ENCODE measurements at places on chromosomes 4 and X.

DNA sequence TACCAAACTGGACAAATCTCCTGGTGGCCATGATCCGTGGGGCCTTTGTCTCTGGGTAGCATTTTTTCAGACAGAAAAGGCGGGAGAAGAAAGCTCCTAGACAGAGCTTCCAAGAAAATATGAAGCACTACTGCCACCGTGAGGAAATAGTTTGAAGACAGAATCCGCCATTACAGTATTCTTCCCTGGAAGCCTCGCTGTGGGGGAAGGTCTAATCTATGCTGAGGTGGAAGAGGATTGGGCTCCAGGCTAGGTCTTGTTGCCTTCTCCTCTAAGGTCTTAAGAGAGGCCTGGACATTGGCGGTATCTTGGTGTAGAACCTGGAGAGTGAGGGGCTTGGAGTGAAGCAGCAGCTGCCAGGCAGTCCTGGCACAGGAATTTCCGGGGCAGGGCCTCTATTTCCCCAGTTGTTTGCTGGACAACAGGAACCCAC is 218.9 kb downstream of the OR13H1 start:
- DNase-seq = no peak

- DNase-seq = no peak
Measured at GRCh38 chr4:15809058-15809457, 30.9 kb downstream of the CD38 start.

GRCh38 chr4:26751004-26751403 is 109.6 kb upstream of the STIM2 start:
- DNase-seq = no peak

DNA sequence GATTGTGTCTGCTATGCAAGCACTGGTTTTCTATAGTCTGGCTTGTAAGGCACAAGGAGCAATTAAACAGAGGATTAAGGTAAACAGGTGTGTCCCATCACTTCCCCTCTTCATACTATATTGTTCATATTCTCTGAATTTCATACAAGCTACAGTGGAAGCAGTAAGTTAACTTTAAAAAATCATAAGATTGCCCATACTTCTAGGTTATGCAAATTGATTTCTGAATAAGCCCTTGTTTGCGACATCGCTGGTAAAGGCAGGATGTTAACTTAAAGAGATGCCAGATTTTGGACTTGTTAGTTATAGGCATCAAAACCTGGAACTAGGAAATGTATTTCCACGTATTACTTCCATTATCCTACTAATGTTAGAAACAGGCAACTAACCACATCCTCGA is 1.0 kb upstream of the TMEM131L start:
- no peak for DNase-seq

DNA sequence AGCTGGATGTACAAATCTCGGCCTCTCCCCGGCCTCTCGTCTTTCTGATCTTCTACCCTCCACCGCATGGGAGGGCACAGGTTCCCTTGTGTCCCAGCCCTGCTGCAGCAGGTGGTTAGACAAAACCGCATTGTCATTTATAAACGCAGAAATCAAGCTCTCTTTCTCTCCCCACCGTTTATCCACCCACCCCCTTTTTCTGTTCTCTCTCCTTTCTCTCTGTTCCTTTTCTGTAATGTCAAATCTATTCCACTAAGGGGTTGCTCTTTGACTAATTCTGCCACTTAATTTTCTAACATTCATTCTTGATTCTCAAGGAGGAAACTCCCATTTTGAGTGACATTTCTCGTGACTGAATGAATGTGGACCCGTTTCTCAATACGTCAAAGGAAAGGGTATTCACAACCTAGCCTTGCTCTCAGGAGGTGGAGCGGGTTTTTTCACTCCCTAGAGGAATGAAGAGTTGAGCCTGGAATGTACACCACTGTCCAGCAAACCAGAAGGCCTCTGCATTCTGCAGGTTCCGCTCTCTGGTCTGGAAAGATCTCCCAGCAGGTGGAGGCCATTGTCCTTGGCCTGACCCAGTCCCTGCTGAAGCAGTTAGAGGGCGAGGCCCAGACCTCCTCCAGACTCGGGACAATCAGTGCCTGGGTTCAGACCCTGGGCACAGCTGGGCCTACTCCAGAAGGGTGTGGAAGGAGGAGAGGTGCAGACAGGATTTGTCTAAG is 70.9 kb upstream of the ENPP6 start:
- DNase-seq = no peak

DNA sequence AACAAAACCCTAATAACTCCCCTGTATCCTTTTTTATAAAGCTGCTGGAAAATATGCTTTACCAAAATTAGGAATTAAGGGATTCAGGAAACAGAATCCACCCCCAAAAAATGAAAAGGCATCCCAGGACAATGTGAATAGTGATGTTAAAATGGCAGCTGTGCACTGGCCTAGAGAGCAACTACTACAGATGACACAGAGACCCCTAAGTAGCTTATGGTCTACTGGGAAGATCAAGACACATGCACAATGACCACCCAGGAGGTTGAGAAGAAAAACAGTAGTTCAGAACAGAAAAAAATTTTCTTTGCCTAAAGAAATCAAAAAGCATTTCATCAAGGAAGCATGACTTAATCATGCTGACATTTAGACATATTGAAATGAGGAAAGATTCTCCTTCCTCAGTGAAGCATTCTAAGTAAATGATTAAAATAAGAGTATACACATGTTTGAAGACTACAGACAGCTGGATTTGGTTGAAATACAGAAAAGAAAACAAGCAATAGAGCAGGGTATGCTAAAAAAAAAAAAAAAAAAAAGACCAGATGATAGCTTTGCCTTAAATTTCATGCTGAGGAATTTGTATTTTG is 117.3 kb downstream of the WDFY3 start:
- no peak for DNase-seq

DNA sequence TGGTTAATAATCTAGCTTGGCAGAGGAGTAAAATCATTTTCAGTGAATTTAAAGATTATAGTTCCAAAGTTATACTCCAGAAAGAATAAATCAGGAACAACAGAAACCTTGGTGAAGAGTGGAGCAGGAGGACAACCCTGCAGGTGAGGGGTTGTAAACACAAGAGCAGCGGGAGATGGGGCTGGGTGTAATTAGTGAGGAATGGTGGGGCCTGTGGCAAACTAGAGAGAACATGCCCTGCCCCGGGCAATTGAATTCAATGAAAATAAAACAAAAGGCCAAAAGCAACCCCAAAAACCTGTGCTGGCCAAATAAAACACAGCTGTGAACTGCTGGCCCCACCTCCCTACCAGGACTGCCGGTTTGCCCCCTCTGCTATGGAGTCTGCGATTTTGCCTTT is 325.2 kb downstream of the NR3C2 start:
- DNase-seq = no peak

- no peak for DNase-seq
Measured at GRCh38 chr4:99166544-99166943, 22.4 kb upstream of the ADH4 start.

DNA sequence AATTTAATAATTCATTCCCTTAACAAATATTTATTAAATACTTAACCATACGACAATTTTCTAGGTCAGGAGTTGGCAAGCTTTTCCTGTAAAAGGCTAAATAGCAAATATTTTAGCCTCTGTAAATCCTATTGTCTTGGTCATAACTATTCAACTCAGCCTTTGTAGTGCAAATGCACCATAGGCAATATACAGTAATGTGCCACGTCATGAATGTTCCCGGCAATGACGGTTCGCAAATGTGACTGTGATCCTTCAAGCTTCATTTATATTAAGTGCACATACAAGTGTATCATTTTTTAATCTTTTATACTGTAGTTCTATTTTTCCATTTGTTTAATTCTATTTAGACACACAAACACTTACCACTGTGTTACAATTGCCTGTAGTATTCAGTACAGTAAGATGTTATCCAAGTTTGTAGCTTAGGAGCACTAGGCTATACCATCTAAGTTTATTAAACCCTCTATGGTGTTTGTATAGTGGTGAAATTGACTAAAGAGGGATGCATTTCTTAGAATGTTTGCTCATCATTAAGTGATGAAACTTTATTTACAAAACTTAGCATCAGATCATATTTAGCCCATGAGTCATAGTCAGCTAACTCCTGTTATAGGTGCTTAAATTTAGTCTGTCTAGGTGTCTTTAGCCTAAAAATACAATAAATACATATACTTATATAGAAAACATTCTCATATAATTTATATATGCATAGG is 553.6 kb downstream of the STPG2 start:
- DNase-seq = no peak

- DNase-seq = no peak
Measured at GRCh38 chrX:114905251-114905650, 112.2 kb downstream of the IL13RA2 start.

GRCh38 chr4:38782452-38783108 is at the start of gene TLR10:
TSS of gene TLR10 (minus strand) at chr4:38782990. CDS start at chr4:38775590, 7,400 bp downstream.
- DNase-seq = no peak

DNA sequence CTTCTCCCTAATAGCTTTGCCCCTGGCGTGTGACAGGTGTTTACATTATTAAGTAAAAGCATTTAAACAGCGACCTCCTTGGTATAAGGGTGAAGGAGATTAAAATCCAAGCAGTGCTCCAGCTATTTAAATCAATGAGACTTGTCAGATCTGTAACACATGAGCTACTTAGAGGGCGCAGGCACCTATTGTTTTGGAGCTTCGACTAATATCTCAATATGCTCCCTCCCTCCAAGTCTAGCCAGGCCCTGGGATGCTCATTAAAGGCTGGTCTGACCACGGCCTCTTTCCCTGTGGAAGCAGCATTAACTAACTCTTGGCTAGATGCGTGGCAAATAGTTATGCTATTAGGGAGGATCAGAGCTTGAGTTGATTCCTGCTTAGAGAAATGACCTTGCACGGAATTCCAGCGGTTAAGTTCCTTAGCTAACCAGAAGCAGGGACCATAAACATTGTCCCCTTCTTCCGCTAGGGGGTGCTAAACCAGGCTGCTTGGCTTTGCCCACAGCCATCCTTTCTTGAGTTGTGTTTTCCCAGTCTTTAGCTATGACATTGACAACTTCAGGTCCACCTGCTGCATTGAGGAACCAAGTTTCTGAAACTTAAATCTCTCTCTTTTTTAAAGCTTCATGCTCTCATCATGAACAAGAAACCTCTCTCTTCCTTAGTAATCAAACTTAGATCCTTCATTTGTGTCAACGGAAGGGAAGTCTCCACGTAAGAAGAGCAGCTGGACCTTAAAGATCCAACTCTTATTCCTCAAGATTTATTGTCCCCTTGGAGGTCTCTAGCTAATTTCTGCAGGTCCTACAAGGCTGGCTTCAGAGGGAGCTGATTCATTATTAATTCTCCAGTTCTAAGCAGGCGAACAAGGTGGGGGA is 80.7 kb upstream of the IGFBP7 start:
- no peak for DNase-seq

DNA sequence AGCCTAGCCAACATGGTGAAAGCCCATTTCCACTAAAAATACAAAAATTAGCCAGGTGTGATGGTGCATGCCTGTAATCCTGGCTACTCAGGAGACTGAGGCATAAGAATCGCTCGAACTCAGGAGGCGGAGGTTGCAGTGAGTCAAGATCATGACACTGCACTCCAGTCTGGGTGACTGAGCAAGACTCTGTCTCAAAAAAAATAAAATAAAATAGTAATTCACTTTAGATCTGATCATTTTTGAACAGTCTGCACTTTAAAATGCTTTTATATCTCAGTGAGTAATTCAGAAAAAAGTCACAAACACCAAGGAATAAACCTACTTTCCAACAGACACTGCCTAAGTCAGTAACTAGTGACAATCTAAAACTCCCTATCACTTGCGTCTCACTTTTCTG is 25.6 kb upstream of the CORIN start:
- DNase-seq = no peak

DNA sequence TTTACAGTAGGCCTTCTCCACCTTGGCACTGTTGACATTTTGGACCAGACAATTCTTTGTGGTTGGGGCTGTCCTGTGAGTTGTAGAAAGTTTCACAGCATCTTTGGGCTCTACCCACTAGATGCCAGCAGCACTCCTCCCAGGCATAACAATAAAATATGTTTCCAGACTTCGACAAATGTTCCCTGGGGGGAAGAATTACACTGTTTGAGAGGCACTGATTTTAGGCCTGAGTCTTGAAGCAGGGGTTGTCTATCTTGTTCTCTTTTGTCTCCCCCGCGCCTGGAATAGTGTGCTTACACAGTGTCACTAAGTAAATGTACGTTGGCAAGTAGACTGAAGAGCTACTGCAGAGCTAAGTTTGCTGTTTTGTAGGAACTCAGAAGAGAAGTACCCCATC is 254.4 kb upstream of the BOD1L1 start:
- no peak for DNase-seq

DNA sequence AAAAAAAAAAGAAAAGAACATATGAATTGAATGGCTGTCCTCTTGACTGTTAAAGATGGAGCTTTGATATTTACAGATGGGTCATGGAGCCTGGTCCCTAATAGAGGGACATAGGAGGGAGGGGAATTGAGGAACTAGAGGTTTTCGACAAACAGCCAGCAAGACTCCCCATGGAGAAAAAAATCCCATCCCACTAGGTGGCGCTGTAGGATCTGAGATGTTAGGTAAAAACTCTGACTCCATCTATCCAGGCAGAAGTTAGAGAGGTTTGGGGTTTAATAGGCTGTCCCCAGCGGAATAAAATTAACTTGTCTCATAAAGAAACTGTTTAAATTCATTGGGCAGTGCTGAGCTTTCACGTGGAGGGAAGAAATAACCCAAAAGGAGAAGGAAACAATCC is 45.9 kb downstream of the HMGB2 start:
- DNase-seq = peak; percentile 55

GRCh38 chr4:87405211-87405820 is 14.3 kb upstream of the HSD17B11 start:
- DNase-seq = no peak

- DNase-seq = no peak
Measured at GRCh38 chr4:109207061-109207460, 95.4 kb downstream of the COL25A1 start.

DNA sequence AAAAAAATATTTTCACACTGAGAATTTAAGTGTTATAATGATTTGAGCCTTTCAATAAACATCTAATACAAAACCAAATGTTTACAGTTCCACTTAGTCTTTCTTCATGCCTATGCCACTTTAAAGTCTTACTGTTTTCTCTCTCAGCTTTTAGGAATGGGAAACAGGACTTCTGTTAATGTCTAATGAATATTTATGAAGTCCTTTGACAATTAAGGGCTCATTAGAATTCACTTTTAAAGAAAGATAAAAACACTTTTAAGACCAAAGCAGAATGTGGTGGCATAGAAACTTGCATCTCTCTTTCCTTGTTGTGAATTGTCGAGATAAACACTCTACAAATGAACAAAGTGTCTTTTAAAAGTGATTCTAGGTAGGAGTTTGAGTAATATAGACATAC is 315.9 kb downstream of the BMPR1B start:
- DNase-seq = no peak

DNA sequence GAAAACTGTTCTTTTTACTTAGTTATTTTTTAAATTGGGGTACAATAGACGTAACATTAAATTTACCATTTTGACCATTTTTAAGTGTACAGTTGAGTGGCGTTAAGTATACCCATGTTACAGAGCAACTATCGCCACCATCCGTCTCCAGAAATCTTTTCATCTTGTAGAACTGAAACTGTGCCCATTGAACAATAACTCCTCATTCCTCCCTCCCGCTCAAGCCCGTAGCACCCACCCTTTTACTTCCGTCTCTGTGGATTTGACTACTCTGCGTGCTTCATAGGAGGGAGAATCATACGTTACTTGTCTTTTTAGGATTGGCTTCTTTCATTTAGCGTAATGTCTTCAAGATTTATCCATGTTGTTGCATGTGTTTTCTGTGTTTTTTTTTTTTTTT is 55.3 kb downstream of the TMEM131L start:
- DNase-seq = no peak
